ENCODE measurements at places on chromosomes 6 and 20. TPM values are rescaled to one million over a fixed set of nuclear protein-coding genes. Genes with fewer than 3 reads are reported as not detected.

Gene HLA-DRA
- total RNA-seq = not detected

Gene COL11A2
- 0.37 TPM for total RNA-seq

Gene SPEF1
- not detected for total RNA-seq

Gene B3GAT2
- not detected for total RNA-seq

Gene IL17F
- not detected for total RNA-seq

Gene PHACTR1
- total RNA-seq = 0.51 TPM

Gene TP53TG5
- not detected for total RNA-seq

Gene ABHD16A
- 38.6 TPM for total RNA-seq

Gene SUMO4
- 2.1 TPM for total RNA-seq

Gene PACSIN1
- not detected for total RNA-seq

Gene VWA7
- 0.09 TPM for total RNA-seq

Gene SAMD10
- 2.4 TPM for total RNA-seq

Gene C6orf141
- total RNA-seq = 0.69 TPM

Gene RSPH9
- total RNA-seq = 0.65 TPM

Gene MAS1L
- not detected for total RNA-seq

Gene CEP85L
- total RNA-seq = 20.8 TPM

Gene TMEM14C
- 70.9 TPM for total RNA-seq

Gene KHDC1L
- not detected for total RNA-seq

Gene CITED2
- total RNA-seq = 14.6 TPM

Gene OR12D3
- total RNA-seq = not detected

Gene HUS1B
- 1.7 TPM for total RNA-seq
